Skeletal muscle tissue (tissue), 5 donors: ENCODE measurements at places on chromosomes 7 and 10. TPM values are rescaled to one million over a fixed set of nuclear protein-coding genes. Genes with fewer than 3 reads are reported as not detected.

The STEAP2 gene
- 2.6 TPM for total RNA-seq

The TMEM270 gene
- total RNA-seq: not detected

The SGCE gene
- 184 TPM for total RNA-seq

The CCL24 gene
- total RNA-seq: not detected

The FLNC gene
- 611 TPM for total RNA-seq

The SMO gene
- total RNA-seq: 28.7 TPM

The CALML5 gene
- total RNA-seq: not detected

The CYP3A7 gene
- 0.52 TPM for total RNA-seq

The PRKRIP1 gene
- total RNA-seq: 9.4 TPM

The BET1 gene
- total RNA-seq: 19.3 TPM

The TSPAN13 gene
- total RNA-seq: 39.1 TPM

The PRSS1 gene
- total RNA-seq: not detected

The FGF8 gene
- 0.52 TPM for total RNA-seq

The DDX50 gene
- 42.3 TPM for total RNA-seq

The MDFIC gene
- 20.9 TPM for total RNA-seq

The FAM25C gene
- not detected for total RNA-seq

The SPDYE11 gene
- total RNA-seq: not detected

The TBX20 gene
- total RNA-seq: 1.0 TPM

The ZRANB1 gene
- 36.5 TPM for total RNA-seq

The CFAP58 gene
- under 0.01 TPM for total RNA-seq
